Renal cortex interstitium (tissue), 15 donors: ENCODE measurements at places on chromosomes 4 and X. TPM values are rescaled to one million over a fixed set of nuclear protein-coding genes. Genes with fewer than 3 reads are reported as not detected.

- no peak for DNase-seq
These were observed 230.6 kb downstream of the NSUN7 start for GRCh38 chr4:40980318-40980883.

DNA sequence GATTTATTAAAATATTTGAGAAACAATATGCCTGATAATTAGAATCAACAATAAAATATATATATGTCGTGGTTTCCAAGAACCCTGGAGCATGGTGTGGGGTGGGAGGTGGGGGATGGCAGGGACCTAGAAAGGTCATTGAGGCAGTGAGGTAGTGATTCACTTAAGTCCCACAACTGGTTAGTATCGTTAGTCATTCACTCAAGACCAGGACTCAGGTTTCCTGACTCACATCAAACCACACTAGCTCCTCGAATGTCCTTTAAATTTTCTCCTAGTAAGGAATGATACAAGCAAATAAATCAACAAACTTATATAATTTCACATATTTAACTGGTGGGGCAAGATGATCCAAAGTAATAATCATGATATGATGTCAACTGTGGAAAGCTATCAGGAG, 158.8 kb upstream of the AADAT start:
- DNase-seq = no peak

GRCh38 chrX:22088326-22088725, 56.2 kb downstream of the PHEX start:
- DNase-seq = no peak

- DNase-seq = no peak
These were observed 3.2 kb downstream of the CTAG2 start for GRCh38 chrX:154650221-154650510.

GRCh38 chr4:103204111-103204510, 6.0 kb upstream of the CENPE start:
- no peak for DNase-seq

- no peak for DNase-seq
These were observed 83.3 kb upstream of the HTR2C start for GRCh38 chrX:114500622-114501021.

GRCh38 chr4:6894528-6895498, 14.8 kb upstream of the TBC1D14 start:
- DNase-seq = no peak

- no peak for DNase-seq
These were observed 29.5 kb upstream of the TXLNG start for GRCh38 chrX:16756724-16757123.

GRCh38 chrX:72346302-72346949, 40.7 kb upstream of the CITED1 start:
- no peak for DNase-seq

The GAGE12H gene
- polyA plus RNA-seq = not detected

DNA sequence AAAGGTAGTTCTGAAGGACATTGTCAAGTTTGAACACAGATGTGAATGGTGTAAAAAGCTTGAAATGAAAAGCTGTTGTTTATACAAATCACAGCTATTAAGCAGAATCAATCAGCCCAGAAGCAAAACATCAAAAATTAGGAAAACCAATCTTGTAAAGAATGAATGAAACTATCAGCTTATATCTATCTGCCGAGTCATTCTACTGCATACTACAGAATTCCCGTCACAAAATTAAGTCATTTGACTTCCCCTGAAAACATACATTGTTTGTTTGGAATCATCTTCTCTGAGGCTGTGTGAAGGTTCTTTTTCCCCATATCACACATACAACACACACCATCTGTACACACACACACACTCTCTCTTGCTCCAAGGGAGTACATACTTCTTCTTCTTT, 80.3 kb downstream of the RFC1 start:
- no peak for DNase-seq

- no peak for DNase-seq
These were observed 47.5 kb downstream of the SPATA18 start for GRCh38 chr4:52098618-52099017.

GRCh38 chr4:132333724-132334047, 815.4 kb upstream of the PCDH10 start:
- DNase-seq = no peak

DNA sequence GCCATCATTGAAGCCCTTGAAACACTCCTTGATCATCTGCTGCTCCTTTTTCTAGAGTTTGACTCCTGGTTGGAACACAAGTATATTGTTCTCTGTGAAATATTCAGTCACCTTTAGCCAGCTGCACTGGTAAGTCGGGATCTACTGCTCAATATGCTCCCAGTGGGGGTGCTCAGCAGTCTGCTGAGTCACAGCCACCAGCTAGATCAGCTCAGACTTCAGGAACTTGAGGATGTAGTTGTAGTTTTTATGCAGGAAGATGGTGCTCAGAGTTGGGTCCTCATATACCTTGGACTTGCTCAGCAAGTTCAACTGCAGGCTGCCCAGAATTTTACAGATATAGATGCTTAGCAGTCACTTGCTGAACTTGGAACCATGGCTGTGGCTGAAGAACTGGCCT, 202.5 kb upstream of the RPL34 start:
- no peak for DNase-seq

The GPRASP2 gene
- polyA plus RNA-seq = 41.5 TPM

DNA sequence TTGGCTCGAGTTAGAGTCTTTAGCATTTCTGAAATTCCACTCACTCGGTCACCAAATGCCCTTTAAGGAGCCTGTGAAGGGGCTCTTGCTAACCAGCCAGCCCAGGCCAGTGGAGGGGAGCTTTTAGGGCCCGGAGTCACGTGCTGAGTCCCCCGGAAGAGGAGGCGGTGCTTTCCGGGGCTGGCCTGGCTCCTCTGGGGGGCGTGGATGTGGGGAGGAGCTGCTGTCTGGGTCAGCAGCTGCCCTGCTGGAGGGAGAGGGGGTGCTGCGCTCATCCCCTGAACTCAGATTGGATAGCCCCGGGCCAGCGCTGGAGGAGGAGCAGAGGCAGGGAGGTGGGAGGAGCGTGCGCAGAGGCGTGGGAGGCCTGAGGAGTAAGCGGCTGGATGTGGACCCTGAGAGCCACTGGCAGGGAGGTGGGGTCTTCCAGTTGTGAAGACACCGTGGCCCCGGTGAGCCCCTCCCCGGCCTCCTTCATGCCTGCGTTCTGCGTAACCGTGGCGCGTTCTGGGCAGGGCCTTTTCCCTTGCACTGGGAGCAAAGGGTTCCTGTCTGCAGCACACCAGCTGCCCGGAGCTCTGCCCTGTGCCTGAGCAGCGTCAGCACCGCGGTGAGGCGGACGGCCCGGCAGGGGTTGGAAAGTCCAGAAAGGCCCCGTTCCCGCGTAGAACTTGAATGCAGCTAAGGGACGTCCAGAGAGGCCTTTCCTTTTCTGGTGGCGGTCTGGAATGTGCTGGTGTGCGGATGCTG, 19.7 kb downstream of the MAEA start:
- DNase-seq = peak; percentile 93

DNA sequence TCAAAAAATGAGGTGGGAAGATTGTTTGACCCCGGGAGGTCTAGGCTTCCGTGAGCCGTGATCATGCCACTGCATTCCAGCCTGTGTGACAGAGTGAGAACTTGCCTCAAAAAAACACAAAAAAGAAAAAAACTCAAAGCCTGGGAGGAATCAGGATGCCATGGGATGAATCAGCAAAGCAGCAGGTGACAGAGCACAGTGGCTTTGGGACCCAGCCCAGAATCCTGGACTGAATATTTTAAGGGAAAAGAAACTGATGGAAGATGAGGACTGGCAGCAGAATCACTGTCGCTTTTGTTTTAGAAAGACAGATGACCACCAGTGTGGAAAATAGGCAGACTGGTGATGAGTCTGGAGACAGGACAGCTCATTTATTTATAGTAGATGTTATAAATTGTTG, 16.6 kb downstream of the S100G start:
- no peak for DNase-seq
